ENCODE measurements at places on chromosomes 12 and 14.
A peak's percentile ranks its signal among the peaks of the same experiment; 100 is the strongest.

GRCh38 chr12:55681142-55682077 lies 26.3 kb downstream of the ITGA7 start:
- no peak for DNase-seq

GRCh38 chr14:105474483-105475268 lies at the start of gene CRIP2:
TSS of gene CRIP2 (plus strand) at chr14:105474821. CDS start at chr14:105474863, 42 bp downstream.
- DNase-seq, result no peak

GRCh38 chr12:118625050-118625675 lies 248.8 kb downstream of the SUDS3 start:
- DNase-seq, result no peak

- peak; percentile 4 for DNase-seq
These were observed 567.2 kb downstream of the SNAPC1 start for GRCh38 chr14:62329427-62329826.

- DNase-seq, result no peak
These were observed 391.7 kb downstream of the TMEM117 start for GRCh38 chr12:44227616-44228015.

- no peak for DNase-seq
These were observed 493.8 kb downstream of the FUT8 start for GRCh38 chr14:65906344-65906743.

DNA sequence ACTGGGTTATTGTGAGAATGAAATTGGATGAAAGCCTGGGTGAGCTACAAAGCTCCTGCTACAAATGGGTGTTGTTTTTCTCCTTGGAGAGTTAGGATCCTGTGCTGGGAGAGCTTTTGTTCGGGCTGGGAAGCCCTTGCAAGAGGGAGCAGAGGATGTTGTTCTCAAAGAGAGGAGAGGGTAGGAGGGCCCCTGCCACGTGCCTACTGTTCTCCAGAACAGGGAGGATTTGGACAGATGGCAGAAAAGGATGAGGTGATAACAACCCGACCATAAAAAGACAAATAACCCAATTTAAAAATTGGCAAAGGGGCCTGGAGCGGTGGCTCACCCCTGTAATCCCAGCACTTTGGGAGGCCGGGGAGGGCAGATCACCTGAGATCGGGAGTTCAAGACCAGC lies 68.8 kb downstream of the GALNT16 start:
- DNase-seq, result no peak

DNA sequence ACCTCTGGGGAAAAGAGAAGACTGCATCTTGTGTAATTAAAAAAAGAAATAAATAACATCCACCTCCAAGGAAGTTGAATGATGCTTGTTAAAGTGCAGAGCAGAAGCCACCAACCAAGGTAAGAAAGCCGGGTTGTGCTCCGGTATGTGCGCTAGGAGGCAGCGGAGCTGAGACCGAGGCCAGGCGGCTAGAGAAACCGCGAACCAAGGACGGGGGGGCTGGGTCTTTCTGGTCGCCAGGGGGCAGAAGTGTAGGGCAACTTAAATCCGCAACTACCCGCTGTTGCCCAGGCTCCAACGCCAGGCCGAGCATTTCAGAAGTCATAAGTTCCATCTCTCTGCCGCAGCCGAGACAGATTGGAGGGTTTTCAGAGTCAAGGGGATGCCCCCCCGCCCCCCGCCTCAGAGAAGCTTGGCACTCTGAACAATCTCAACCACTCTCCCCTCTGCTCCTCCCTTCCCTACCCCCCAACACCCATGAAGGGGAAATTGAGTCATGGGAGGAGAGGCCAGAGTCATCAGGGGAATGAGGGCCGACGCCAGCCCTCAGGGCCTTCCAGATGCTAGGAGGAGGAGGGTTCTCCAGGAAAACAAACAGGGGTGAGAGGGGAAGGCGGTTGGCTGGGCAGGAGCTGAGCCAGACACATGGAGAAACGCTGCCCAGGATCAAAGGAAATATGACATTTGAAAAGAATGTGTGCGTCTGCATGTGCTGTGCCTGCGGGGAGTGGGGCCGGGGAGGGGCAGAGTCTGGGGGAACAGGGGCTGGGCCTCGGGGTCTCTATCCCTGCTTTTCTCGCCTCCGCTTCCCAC lies 2.2 kb upstream of the NFATC4 start:
- peak; percentile 75 for DNase-seq

- no peak for DNase-seq
These were observed 5.4 kb upstream of the ERO1A start for GRCh38 chr14:52700701-52701172.

GRCh38 chr12:60872219-60872618 lies 1276.4 kb downstream of the SLC16A7 start:
- DNase-seq, result no peak

GRCh38 chr12:41795051-41795600 lies 349.5 kb downstream of the GXYLT1 start:
- no peak for DNase-seq

- DNase-seq, result no peak
These were observed 63.9 kb upstream of the TMEM260 start for GRCh38 chr14:56515739-56516138.

- DNase-seq, result no peak
These were observed 14.7 kb downstream of the STON2 start for GRCh38 chr14:81385419-81385818.

- DNase-seq, result peak; percentile 2
These were observed 20.9 kb downstream of the ZC2HC1C start for GRCh38 chr14:75090353-75090752.

DNA sequence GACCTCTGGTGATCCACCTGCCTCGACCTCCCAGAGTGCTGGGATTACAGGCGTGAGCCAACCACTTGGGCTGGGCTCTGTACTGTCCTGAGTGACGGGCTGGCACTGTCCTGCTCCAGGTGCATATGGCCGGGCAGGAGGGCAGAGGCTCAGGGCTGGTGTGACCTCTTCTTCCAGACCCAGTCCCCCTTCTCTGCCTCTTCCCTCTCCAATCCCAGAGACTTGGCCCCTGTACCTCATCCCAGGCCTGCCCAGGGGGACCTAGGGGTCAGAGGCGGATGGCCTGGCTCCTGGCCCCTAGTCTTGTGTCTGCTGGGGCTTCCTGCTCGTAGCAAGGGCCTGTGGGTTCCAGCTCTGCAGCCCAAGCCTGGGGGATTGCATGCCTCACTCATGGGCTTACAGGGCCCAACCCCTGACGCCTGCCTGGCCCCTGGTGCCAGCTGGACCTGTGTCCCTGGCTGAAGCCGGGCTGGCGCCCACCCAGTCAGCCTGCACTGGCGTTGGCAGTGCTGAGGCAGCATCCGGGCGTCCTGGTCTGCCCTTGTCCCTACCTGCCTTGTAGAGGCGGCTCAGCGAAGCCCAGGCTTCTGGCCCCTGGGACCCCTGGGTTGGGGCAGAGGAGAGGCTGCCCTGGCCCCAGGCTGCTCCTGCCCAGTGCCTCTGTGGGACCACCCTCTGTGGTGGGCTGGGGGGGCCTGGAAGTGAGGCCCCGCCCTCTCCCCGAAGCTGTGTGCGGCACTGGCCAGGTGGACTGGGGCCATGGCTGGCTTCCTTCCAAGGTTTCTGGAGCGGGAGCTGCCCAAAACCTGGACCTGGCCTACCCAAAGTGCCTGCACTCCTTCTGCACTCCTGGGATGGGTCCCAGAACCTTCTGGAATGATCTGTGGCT lies 4.3 kb downstream of the TEDC1 start:
- no peak for DNase-seq

- DNase-seq, result no peak
These were observed 255.2 kb downstream of the NRXN3 start for GRCh38 chr14:78425330-78425729.

DNA sequence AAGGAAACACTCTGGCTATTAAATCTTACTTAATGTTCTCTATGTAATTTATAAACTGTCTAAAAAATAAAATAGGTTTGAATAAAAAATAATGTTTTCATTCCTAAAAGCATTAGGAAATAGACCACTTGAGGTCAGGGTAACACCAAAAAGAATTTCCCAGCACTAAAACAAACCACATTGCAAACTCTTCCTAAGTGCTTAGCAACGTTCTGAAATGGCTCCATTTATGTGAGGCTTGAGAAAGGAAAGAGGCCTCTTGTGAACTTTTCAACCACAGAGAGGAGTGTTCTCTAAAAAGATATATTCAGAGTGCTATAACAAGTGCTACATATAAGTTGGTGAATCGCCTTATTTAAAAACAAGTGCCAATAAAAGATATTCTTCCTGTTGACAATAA lies 42.7 kb downstream of the ALX1 start:
- DNase-seq, result no peak

GRCh38 chr14:93096691-93097322 lies 18.9 kb downstream of the ITPK1 start:
- no peak for DNase-seq
